ENCODE measurements at places on chromosomes 13 and 19.

DNA sequence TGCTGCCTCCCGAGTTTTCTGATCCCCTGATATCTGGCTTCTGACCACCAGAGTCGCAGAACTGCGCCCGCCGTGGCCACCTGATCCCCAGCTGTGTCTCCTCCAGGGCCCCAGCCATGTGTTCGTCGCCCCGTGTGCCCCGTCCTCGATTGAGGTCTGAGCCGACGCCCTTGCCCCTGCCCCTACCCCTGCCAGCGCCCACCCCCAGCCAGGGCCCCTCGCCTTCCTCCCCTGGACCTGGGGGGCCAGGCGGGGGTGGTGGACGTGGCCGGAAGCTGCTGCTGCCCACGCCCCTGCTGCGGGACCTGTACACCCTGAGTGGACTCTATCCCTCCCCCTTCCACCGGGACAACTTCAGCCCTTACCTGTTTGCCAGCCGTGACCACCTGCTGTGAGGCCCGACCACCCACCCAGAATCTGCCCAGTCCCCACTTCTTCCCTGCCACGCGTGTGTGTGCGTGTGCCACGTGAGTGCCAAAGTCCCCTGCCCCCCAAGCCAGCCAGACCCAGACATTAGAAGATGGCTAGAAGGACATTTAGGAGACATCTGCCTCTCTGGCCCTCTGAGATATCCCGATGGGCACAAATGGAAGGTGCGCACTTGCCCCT, 9.2 kb downstream of the PLPPR2 start:
- H3K4me1 ChIP-seq: no peaks in the 10 kb centered on the region
- no peak for DNase-seq
- H3K4me3 ChIP-seq: no peak overlapping the region

DNA sequence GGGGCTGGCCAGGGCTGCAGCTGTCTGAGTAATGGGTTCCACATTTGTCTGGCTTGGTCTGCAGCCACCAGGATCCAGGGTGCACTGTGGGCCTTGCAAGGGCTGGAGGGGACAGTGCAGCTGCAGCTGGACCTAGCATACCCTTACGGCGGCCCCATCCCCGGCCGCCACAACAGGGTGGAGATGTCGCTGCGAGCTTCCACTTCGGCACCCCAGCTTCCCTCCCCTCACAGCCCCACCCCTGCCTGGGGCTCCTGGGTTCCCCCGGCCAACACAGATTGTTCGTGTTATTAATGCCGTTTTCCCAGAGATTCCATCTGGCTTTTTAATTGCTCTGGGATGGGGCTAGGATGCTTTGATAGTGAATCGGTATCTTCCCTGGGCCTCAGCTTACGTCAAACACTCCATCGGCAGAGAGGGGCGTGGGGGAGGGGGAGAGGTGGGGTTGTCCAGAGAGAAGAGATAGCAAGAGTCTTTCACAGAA, 5.8 kb downstream of the CEBPA start:
- no peaks in the 10 kb centered on the region for H3K4me1 ChIP-seq
- H3K27me3 ChIP-seq: peaks cover 2% of the 10 kb centered on the region
- no peak for DNase-seq
- no peaks in the 10 kb centered on the region for H3K36me3 ChIP-seq

- H3K27me3 ChIP-seq: no peaks in the 10 kb centered on the region
- H3K36me3 ChIP-seq: no peaks in the 10 kb centered on the region
- no peak overlapping the region for H3K27ac ChIP-seq
- H3K4me3 ChIP-seq: no peak overlapping the region
Observed at GRCh38 chr13:29563941-29564340, 31.5 kb downstream of the SLC7A1 start.

DNA sequence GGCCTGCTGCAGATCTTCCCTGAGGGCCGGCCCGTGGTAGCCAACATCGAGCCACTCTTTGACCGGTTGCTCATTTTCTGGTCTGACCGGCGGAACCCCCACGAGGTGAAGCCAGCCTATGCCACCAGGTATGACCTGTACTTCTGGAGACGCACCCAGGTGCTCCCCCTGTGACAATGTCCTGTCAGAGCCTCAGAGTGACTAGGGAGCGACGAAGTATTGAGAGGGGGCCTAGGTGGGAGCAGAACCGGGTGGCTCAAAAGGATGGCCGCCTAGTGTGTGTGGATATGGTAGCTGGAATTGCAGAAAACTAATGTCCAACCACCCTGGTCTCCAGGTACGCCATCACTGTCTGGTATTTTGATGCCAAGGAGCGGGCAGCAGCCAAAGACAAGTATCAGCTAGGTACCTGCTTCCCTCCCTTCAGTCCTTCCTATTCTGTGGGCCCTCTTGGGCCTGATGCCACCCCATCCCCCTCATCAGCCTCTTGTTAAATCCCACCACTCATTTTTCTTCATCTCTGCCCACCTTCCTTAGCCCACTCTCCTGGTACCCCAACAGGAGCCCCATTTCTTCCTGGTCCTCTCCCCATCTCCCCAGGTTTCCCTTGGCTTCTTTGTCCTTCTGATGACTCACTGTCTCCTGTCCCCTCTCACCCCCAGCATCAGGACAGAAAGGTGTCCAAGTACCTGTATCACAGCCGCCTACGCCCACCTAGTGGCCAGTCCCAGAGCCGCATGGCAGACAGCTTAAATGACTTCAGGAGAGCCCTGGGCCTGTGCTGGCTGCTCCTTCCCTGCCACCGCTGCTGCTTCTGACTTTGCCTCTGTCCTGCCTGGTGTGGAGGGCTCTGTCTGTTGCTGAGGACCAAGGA, 8.4 kb downstream of the EGLN2 start:
- DNase-seq: no peak
- H3K27ac ChIP-seq: peak overlapping the region; percentile 41
- peaks cover 5% of the 10 kb centered on the region for H3K36me3 ChIP-seq
- peaks cover 57% of the 10 kb centered on the region for H3K4me1 ChIP-seq
- no peak overlapping the region for H3K4me3 ChIP-seq
- no peaks in the 10 kb centered on the region for H3K27me3 ChIP-seq

DNA sequence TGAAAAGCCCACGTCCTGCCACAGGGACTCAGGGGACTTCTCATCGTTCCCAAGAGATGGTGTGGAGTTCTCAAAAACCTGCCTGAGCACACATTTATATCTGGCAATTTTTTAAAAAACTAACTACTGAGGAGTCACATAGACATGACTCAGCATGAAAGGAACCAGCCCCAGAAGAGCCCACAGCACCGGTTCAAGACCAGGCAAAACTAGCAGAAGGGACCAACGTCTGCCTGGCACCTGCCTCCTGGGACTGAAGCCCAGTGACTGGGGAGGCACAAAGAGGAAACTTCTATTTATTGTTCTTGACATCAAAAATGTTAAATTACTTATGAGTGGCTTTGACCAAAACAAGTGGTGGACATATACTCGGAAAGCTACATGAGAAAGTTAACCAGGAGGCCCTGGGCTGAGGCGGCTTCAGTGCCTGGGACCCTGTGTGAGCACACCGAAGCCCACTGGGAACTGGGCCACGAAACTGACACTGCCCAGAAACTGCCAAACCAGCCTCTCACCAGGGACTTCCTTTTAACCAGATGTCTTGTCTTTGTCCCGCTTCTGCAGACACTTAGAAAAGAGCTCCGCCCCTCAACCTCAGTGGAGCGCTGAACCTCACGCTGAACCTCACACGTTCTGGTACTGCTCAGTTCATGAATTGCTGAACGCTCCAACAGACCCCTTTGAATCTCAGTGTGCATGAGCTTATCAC, 25.7 kb downstream of the C13orf46 start:
- H3K27me3 ChIP-seq: no peaks in the 10 kb centered on the region
- no peak overlapping the region for H3K4me3 ChIP-seq
- H3K4me1 ChIP-seq: no peaks in the 10 kb centered on the region
- H3K36me3 ChIP-seq: no peaks in the 10 kb centered on the region
- H3K27ac ChIP-seq: no peak overlapping the region

DNA sequence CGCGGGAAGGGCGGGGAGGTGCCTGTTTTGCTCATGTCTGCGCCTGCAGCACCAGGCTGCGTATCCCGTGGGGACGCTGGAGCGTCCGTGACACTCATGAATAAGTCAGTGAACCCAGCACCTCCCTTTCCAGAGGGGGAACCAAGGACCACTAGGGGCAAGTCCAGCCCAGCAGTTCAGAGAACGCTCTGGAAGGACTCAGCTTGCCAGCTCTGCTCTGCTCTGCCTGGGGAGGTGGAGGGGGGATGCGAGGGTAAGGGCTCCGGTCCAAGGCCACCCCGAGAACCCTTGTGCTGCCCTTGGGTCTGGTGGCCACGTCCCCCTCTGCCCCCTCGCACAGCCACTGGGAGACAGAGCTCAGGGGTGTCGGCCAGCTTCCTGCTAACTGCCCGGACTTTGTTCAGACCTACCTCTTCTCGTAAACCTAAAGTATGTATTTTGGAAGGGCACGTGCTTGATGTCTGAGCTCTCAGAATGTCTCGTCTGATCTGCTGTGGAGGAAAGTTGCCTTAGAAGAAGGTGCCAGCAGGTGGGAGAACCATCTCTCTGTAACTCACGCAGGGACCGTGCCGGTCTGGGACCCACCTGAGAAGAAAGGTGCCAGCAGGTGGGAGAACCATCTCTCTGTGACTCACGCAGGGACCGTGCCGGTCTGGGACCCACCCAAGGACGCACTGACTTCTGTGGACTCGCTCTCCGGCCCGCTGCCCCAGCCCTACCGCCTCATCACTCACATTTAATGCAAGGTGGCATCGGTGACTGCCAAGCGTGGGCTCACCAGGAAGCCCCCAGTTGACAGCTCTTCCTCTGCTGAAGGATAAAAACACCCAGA, 34.1 kb downstream of the TMEM255B start:
- no peaks in the 10 kb centered on the region for H3K4me1 ChIP-seq
- no peak overlapping the region for H3K4me3 ChIP-seq
- no peaks in the 10 kb centered on the region for H3K36me3 ChIP-seq
- H3K27ac ChIP-seq: no peak overlapping the region

DNA sequence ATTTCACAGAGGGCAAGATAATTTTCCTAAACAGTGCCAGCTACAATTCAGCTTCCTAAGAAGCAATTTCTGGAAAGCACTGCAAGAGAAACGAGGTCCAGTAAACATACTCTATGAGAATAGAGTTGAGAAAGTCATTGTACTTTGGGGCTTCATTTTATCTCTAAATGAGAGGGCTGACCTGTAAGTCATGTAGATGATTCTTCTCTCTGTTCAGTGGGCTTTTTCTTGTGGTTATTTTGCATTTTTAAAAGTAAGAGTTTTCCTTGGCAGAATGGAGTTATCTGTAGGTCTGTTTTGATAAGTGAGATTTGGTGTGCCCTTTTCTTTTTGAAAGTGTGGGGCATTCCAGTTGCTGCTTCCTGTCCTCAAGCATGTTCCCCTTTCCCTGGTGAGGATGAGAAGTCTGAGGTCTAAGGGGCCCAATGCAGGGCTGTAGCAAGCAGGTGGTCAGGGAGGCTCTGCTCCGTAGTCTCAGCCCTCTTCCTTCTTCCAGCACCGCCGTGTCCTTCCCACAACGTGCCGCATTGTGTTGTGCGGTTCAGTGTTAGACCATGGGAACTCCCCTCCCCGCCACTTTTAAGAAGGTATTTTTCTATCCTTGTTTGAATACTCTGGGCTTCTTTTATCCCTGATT, 86.3 kb downstream of the ARHGEF7 start:
- peaks cover 3% of the 10 kb centered on the region for H3K36me3 ChIP-seq
- H3K4me3 ChIP-seq: no peak overlapping the region
- no peaks in the 10 kb centered on the region for H3K27me3 ChIP-seq

DNA sequence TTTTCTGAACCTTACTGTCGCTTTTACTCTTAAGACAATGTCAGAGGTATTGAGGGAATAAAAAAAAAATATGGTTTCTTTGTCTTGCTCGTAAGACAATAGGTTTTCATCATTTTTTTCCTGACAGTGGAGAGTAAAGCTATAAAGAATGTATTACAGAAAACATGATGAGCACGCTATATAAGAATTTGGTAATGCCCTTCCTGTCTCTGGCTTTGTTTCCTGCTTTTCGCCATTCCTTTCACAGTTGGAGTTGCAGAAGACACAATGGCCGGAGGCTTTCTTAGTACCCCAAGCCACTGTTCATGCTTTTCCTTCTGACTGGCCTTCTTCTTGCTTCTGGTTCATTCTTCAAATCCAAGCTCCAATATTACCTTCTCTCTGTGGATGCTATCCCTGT, 101.0 kb upstream of the DACH1 start:
- no peak for DNase-seq
- H3K27ac ChIP-seq: no peak overlapping the region
- no peaks in the 10 kb centered on the region for H3K36me3 ChIP-seq
- no peaks in the 10 kb centered on the region for H3K4me1 ChIP-seq
- H3K4me3 ChIP-seq: no peak overlapping the region

GRCh38 chr13:99033814-99034213, 56.0 kb upstream of the DOCK9 start:
- no peaks in the 10 kb centered on the region for H3K36me3 ChIP-seq
- H3K27ac ChIP-seq: no peak overlapping the region
- no peak overlapping the region for H3K4me3 ChIP-seq
- H3K27me3 ChIP-seq: no peaks in the 10 kb centered on the region

DNA sequence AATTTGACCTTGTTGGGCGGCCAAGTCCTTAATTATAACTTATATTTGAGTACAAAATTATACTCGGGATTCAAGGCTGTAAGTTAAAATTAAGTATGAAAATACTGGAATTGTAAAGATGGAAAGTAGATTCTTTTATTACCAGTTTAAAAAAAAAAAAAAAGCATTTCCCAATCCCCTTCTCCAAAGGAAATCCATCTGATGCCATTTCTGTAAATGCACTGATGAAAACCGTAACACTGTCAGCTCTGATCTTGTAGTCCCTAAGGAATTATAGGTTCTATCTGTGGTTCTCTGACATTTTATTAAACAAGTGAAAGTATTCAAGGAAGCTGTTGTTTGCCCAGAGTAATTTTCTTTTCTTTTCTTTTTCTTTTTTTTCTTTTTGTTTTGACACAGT, 41.6 kb upstream of the HNRNPA1L2 start:
- peaks cover 3% of the 10 kb centered on the region for H3K4me1 ChIP-seq
- H3K4me3 ChIP-seq: peak overlapping the region; percentile 58
- DNase-seq: no peak
- H3K36me3 ChIP-seq: no peaks in the 10 kb centered on the region
- no peaks in the 10 kb centered on the region for H3K27me3 ChIP-seq

- H3K36me3 ChIP-seq: no peaks in the 10 kb centered on the region
- DNase-seq: peak; percentile 45
- peak overlapping the region; percentile 100 for H3K27ac ChIP-seq
- H3K4me3 ChIP-seq: peak overlapping the region; percentile 80
- peaks cover 29% of the 10 kb centered on the region for H3K4me1 ChIP-seq
Observed at GRCh38 chr19:12790628-12791344, 500 bp upstream of the JUNB start.

DNA sequence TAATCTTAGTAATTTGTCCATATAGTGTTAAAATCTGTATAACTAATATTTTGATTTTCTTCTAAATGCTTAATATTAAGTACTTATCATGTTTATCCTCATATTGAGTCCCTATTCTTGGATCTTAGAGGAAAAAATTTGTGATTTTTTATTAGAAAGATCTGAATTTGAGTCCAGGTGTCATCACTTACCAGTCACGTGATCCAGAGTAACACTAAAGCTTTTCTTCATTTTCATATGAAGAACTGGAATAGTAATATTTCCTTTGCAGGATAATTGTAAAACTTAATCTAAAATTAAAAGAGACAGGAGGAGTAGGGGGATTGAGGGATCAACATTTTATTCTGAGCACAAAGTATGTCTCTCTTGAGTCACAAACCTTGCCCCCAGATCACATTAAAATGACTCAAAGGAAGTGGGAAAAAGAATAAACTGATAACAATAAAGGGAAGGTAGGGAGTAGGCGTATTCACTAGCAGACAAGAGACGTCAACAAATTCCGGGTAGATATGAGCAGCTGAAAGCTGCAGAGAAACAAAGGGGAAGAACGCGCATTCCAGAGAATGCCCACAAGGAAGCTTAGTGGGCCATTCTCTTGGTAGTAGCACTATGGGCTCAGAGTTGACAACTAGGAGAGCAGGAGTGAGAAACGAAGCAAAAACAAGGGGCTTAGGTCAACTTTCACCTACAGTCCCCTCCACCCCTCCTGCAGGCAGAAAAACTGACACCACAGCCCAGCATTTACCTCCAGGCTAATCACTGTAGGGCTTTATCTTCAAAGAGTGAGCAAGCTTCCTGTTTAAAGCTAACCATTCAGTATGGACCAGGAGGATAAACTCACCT, 123.1 kb downstream of the SPRY2 start:
- H3K27ac ChIP-seq: no peak overlapping the region
- no peak for DNase-seq
- no peaks in the 10 kb centered on the region for H3K36me3 ChIP-seq

All from kidney (tissue), 22 donors.